Activated T-helper 1 cell treated with anti-CD3 and anti-CD28 coated beads, Interleukin-12 subunit alpha, Interleukin-12 subunit beta, Interleukin-2, Interleukin-4 antibody, amounts not matched to agents 30 ng/mL and 10 ng/mL and 1 ng/mL, durations not matched to agents 14 hours and 24 hours and 36 hours (primary cell): ENCODE measurements at places on chromosomes 12 and 14. TPM values are rescaled to one million over a fixed set of nuclear protein-coding genes. Genes with fewer than 3 reads are reported as not detected.

The LRRC10 gene
- not detected in 2 replicates for total RNA-seq

The ZNF84 gene
- total RNA-seq, result 18.3 and 21.2 TPM in 2 replicates

DNA sequence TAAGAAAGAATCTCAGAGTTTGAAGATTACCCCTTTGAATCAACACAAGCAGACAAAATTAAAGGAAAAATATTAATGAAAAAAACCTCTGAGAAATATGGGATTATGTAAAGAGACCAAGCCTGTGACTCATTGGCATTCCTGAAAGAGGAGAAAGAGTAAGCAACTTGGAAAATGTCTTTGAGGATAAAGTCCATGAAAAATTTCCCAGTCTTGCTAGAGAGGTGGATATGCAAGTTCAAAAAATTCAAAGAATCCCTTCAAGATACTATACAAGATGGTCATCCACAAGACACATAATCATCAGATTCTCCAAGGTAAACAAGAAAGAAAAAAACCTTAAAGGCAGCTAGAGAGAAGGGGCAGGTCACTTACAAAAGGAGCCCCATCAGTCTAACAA is 13.3 kb downstream of the SLCO1B1 start:
- DNase-seq, result no peak

DNA sequence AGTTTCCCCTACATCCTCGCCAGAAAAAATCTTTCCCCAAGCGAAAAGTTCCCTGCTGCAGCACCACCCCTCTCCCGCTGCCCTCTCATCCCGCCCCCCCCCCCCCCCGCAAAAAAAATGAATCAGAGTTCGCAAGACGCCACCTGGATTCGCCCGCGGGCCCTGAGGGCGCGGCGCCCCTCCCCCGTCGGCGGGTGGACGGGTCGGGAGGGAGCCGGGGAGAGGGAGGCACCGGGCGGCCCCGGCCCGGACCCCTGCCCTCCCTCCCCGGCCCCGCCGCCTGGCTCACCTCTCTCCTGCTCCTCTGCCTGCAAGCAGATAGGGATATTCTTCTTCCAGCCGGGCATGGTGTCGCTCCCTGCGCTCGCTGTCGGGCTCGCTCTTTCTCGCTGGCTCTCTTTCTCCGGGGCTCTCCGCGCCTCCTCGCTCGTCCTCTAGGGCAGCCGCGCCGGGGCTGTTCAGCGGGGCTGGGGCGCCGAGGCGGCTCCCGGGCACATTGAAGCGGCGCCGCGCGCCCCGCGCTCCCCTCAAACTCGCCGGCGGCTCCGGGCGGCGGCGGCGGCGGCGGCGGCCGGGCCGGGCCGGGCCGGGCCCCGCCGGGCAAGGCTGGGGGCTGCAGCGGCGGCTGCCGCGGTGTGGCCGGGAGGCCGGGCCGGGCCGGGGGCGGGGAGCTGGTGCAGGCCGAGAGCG is 200.3 kb upstream of the CAND1 start:
- no peak for DNase-seq

- DNase-seq, result no peak
Measured at GRCh38 chr14:76834241-76834661, 8.0 kb downstream of the LRRC74A start.

DNA sequence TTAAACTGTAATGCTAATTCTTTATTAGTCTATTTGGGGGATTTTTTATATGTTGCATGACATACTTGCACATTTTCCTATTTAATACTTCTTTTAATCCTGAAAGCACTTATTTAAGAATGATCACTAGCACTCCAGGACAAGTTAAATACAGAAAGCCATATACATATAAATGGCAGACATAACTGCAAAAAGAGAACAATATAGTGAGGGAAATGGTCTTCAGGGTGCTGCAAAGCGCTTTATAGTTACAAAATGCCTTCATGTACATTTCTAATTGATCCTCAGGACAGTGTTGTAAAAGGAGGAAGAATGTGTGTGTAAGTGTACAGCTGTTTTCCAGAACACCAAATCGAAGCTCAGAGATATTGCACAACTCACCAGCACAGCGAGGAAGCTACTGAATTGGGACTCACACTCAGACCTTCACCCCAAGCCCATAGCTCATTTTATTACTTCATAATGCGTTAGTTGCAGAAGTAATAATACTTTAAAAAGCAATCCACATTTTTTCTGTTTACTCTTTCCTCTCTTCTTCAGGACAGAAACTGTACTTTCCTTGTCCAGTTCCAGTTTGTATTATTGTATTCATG is 428.2 kb downstream of the RAD51B start:
- no peak for DNase-seq

DNA sequence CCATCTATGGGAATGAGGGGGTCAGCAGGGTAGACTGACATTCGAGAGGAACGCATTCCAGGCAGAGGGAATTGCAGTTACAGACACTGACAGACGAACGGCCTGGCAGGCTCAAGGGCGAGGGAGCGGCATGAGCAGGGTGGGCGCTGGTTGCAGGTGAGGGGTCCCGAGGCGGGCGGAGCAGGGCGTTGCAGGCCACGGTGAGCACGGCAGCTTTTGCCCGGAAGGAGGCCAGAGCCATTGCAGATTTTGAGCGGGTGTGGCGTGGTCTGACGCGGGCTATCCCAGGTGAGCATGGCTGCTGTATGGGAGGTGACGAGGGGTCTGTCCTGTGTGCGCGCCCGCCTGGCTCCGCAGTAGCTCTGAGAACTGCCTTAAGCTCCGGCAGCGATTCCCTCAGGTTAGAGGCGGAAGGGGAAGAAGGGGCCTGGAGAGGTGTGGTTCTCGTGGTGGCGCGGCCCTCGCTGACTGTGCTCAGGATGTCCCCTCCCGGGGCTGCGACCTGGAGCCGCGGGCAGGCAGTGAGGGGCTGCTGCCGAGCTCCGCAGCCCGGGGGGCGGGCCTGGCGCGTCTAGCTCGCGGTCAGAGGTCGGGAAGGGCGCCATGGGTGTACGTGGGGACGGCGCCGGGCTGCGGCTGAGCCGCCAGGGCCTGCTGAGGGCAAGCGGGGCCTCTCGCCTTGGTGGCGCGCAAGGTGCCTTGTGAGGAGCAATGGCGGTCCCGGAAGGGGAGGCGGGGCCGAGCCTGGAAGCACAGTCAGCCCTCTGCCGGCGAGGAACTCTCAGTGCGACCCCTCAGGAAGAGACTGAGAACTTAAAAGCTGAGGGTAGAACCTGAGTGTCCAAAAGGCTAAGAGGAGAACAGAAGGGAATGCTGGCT is 177.1 kb downstream of the CACNA1C start:
- no peak for DNase-seq
